ENCODE measurements at places on chromosomes 12 and 14.

GRCh38 chr14:104092931-104093365, 7.4 kb downstream of the ASPG start:
- no peak for DNase-seq

DNA sequence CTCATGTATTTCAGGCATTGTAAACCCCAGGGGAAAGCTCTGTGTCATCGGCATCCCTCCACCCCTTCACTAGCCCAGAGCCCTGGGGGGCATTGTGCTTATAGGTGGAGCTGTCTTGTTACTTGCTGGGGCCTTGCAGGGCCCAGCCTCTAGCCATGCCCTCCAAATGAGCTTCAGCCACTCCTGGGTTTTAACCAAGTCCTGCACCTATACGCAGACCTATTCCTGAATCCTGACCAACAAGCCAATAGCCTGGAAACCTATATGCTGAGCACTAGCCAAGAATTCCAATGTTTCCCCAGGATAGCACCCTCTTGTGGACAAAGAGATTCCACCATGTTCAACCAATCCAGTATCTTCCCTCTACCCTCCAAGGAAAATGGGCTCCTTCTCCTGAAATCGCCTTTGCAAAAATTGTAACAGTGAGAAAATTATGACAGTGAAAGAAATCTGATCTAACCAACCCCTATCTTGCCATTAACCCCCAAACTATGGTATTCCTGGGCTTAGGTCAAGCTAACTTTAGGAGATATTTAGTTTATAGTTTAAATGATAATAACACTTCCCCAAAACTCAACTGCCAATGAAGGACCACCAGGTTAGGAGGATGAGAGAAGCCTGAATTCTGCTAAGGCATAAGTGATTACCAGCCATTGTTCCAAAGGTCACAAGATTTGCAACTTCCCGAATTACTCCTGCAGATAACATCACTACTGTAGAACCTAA, 55.5 kb downstream of the TTC7B start:
- DNase-seq = no peak

DNA sequence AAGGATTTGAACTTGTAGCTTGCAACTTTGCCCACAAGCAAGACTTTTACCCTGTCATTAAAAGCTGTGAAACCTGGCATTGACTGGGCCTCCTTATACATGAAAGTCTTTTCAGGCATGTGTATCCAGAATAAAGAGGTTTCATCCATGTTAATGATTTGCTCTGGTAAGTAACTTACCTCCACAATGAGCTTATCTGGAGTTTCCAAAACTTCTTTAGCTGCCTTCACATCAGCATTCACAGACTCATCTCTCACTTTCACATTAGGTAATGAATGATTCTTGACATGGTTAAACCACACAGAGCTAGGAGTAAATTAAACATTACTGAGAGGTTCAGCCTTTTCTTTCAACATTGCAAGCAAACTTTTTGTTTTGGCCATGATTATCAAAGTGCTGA, 234.4 kb upstream of the CLEC14A start:
- DNase-seq = no peak

DNA sequence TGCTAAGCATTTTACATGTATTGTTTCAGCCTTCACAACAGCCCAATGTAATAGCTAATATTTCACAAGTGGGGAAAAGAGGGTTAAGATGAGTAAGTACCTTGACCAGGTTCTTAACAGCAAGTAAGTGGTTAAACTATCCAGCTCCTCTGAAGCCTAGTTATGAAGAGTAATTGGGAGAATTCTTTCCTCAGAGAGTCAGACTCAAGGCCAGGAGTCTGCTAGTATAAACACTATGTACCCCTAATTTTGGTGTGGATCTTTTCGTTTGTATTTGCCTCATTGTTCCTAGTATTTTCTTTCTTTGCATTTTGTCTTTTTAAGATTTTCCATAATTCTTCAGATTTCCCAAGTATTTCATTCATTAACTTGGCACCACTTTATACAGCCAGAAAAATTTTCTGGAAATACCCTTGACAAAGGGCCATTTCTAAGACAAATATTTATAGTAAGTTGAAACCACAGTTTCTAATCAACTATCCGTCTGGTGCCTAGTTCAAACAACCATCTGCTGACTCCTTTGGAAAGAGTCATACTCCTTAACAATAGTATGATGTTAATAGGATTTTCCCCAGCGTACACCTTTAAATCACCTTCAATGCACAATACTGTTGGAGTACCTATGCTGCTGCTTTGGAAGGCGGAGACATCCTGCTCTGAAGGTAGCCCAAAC, 81.2 kb downstream of the SCAF11 start:
- no peak for DNase-seq

DNA sequence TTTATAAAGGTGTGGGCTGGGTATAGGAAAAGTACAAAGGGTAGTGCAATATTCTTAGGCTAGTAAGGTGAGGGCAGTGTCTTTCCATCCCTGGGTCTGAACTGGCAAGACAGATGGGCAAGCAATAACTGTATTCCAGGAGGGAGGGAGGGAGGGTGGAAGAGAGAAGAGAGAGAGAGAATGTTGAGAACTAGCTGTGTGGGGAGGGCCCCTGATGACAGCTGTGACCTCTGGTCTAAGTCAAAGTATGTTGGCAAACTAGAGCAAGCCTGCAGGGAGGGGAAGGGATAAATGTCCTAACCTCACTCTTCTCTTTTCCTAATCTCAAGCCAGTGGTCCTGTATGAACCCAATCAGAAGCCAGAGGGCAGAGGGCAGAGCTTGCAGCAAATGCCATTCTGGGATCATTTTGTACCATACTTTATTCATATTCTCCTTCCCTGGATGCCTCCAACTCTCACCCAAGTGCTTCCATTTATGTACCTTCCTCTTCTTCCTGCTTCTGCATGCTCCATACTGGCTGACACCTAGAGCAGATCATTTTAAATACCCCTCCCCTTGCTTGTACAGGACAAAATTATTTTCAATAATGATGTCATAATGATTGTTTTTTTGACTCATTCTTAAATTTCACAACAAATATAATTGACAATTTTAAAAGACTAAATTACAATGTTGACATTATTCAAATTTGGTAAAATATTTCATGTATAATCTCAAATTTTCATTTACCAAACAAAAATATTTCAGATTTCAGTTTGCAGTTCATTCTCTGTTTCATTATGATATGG, 75.9 kb downstream of the AKAP6 start:
- no peak for DNase-seq

DNA sequence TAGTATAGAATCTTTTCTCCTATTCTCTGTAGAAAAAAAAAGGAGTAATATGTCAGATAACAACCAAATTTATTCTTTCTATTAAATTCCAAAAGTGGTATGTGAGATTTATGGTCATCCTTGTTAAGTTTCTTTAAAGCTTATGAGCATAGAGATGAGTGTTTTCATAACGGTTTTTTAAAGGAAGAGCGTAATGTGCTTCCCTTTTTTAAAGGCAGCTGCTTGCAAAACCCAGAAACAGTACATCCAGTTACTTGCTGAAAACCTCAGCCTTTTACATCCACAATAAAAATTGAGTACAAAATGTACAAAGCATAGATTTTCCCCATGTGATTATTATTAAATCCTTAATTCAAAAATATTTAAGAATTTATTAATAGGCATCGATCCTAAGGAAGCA, 53.6 kb upstream of the CD163 start:
- DNase-seq = no peak

GRCh38 chr14:99671235-99672224, 12.6 kb upstream of the CYP46A1 start:
- no peak for DNase-seq

GRCh38 chr12:76515271-76515670, 44.3 kb downstream of the OSBPL8 start:
- DNase-seq = no peak

- no peak for DNase-seq
Measured at GRCh38 chr12:69833696-69834095, 8.7 kb downstream of the MYRFL start.

All from H1 (cell line).